ENCODE measurements at places on chromosomes 3 and 15. TPM values are rescaled to one million over a fixed set of nuclear protein-coding genes. Genes with fewer than 3 reads are reported as not detected.

DNA sequence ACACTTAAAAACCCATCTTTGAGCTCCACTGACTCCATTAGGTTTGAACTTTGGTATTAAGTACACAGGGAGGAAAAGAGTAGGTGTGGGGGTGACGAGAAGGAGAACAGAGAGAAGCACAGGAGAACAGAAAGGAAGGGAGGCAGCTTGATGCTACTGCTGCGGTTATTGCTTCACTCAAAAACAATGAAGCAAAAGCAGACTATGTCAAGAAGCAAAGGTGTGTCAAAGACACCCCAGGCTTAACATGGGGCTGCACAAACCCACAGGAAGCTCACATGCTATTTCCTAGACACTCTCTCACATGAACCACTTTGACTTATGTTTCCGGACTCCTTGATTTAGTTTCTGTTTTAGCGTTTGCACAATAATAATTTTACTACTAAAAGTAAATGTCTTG is 961.0 kb upstream of the CFAP20DC start:
- DNase-seq = no peak

DNA sequence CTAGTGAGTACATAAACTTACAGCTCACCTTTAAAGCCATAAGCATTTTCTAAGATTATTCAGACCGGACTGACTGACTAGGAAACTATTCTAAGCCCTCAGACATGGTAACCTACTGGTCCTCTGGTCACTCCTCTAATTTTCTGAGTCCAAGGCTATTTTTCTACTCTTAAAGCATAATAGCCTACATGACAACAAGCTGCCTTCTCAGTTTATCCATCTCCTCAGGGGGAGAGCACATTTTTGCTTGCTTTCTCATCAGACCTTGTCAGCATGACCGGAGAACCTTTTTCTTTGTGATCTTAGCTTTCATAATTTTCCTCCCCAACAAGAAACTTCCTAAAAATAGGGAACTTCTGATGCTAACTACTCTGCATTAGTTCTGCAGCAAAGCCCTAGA is 38.4 kb downstream of the UBP1 start:
- DNase-seq = no peak

DNA sequence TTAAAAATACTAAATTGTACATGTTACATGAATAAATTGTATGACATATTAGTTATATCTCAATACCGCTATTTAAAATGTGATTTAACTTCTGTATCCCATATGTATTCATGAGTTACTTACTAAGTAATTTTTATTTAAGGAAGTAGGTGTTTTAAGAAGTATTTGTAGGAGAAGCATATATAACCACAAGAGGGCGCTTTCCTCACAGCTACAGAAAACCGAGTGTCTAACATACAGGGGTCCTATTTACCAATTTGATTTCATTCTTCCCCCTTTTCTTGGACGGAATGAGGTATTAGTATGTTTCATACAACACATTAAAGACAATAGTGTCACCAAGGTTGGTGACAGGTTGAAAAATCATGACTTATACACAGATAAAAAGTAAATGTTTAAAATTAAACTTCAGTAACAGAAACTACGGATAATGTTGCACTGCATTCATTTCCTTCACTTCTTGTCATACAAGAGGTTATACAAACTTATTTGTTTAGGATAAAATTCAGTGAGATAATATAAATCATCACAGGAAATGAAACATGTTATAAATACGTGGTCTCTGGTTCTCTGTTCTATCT is 253.6 kb downstream of the MAGI1 start:
- DNase-seq = no peak

GRCh38 chr15:89654847-89655805 is at the start of gene KIF7:
Gene KIF7 (minus strand): TSS chr15:89655467. CDS start chr15:89652930, 2,537 bp downstream.
- no peak for DNase-seq

GRCh38 chr3:152405915-152406802 is 137.4 kb downstream of the MBNL1 start:
- DNase-seq = no peak

DNA sequence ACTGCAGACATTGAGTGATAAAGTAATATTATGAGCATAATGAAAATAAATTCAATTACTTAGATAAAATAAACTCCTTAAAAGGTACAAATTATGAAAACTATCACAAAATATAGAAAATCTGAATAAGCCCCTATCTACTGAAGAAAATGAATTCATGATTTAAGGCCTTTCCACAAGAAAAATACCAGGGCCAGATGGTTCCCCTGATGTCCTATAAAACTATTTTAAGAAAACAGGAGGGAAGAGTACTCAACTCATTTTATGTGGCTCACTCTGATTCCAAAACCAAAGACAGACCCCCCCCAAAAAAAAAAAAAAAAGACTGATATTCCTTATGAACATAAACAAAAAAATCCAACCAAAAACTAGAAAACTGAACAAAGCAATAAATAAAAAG is 59.9 kb downstream of the ADAM10 start:
- DNase-seq = no peak

- DNase-seq = no peak
Observed at GRCh38 chr3:123044981-123045763, 17.6 kb upstream of the SEMA5B start.

DNA sequence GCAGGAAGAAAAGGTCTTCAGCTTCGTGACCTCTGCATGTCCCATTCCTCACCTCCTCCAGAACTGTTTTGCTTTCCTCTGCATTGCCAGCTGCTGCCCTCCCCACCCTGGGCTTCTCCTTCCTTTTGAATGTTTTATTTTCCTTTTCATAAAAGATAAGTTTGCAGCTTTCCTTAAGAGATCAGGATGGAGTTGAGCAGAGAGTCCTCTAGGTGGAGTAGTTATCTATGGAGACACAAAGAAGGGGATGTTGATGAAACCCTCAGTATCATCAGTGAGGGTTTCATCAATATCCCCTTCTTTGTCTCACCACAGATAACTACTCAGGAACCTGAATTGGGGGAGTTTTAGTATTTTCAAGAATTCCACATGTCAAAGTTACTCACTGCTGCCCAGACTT is 19.0 kb upstream of the SLC25A36 start:
- DNase-seq = no peak

GRCh38 chr15:83199288-83199687 is 8.3 kb downstream of the HDGFL3 start:
- DNase-seq = no peak

GRCh38 chr15:71375934-71376333 is 260.7 kb downstream of the THSD4 start:
- DNase-seq = no peak

GRCh38 chr15:57146506-57147201 is 228.2 kb downstream of the TCF12 start:
- DNase-seq = no peak

GRCh38 chr15:88049506-88049905 is 207.0 kb downstream of the NTRK3 start:
- DNase-seq = no peak

DNA sequence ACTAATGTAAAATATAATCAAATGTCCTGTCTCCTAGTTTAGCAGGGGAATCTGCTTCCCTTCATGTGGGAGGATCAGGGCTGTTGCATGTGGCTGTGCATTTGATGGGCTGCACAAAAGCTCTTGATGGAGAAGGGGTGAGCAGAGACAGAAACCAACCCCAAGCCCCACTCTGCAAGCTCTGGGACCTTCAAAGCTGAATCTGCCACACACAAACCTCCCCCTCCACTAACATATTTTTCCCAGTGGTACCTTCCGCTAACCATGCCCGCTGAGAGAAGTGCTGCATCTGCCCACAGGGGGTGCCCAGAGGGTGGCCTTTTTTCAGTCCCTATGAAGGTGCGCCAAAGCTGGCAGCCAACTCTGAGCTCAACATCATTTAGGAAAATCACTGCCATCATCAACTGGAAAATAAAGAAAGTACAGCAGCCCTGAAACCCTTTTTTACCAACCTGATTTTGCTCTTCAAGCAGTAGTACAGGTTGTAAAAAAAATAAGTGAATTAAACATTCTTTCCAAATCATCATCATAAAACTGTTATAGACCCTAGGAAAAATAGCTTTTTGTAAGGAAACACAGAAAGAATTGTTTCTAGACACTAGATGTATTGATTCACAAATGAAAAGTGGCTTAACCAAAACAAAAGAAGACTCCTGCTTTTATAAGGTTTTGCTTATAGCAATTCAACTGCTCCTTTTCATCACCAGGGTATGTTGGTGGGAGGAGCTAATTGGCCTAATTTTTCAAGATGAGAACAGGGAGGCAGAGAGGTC is 97.0 kb downstream of the HHLA2 start:
- no peak for DNase-seq

- no peak for DNase-seq
Observed at GRCh38 chr3:123611082-123611481, 26.2 kb upstream of the HACD2 start.

- no peak for DNase-seq
Observed at GRCh38 chr3:169618894-169619792, 44.4 kb downstream of the MECOM start.

DNA sequence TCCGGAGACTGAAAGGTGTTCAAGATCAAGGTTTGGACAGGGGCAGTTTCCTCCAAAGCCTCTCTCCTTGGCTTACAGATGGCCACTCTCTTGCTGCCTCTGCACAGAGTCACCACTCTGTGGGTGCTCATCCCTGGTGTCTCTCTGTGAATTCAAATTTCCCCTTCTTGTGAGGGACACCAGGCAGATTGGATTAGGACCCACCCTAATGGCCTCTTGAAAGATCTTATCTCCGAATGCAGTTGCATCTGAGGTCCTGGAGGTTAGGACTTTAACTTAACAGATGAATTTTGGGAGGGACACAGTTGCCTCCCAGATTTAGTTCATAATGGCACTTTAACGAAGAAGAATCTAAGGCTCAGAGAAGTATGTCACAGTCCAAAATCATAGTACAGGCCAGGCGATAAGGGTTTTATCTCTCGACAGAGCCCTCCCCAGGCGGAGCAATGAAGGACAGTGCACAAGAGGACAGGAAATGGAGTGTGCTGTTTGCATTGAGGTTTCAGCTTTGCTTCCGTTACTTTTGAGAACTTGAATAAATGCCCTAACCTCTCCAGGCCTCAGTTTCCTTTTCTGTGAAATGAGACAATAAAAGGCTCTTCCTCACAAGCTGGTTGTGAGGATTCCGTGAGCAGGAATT is 38.9 kb upstream of the KIF23 start:
- DNase-seq = peak; percentile 3

DNA sequence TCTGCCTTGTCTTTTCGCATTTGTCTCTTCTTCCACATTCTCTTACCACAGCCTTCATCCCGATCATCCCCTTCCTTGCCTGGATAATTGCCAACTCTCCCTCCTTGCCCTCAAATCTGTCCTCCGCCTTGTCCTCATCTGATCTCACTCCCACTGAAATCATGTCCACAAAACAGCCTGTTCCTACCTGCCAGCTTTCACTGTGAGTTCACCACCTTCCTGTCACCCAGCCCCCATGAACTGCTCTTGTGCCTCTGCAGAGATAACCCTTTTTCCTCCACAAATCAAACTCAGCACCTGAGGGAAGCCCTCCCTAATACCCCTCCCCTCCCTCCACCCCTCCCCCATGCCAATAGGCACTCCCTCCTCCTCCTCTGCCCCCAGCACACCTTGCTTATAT is 4.8 kb upstream of the ADCY5 start:
- DNase-seq = no peak

- no peak for DNase-seq
Observed at GRCh38 chr3:119795849-119796248, 13.9 kb downstream of the NR1I2 start.

- DNase-seq = peak; percentile 73
Observed at GRCh38 chr15:85504749-85505676, 124.6 kb downstream of the AKAP13 start.

DNA sequence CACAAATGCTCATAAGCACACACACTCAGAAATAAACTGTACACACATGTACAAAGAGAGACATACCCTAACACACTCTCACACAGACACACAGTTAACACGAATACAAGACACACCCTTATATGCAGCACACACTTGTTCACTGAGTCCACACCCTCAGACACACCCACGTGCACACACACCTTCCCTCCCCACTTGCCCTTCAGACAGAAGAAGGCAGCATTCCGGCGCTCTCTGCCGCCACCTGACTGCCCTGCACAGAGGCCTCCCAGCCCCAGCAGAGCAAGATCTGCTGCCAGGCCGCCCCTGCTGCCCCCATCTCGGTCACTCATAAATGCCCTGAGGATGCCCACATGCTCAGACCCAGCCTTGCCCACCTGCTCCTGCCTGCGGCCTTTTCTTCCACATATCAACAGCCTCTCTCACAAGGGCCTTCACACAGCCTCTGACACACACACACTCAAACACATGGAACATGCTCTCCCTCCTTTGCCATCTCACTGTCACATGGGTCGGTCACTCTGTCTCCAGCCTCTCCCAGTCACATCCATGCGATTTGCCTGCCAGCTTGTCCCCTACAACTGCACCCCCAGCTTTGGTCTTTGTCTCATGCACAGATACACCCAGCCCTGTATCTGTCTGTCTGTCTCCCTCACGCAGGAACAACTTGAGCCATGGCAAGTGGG is 71.1 kb downstream of the EPHB3 start:
- DNase-seq = no peak

DNA sequence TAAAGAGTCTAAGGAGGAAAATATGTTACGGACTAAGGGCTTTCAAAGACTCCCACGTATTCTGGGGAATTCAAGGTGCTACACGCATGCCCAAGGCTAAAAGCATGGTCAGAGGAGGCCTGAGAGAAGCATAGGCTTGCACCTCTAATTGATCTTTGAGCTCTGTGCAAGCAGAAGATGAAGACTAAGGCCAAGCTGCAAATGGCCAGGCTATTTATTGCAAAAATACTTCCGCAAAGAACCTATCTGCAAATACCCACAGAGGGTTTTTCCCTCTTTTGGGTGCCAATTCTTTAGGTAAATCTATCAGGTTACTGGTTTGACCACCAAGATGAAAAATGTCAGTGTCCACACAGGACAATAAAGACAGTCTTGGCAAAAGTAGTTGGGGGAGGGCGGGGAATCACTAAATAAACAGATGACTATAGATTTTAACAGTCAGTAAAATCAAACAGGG is 119.5 kb downstream of the STAG1 start:
- DNase-seq = no peak

DNA sequence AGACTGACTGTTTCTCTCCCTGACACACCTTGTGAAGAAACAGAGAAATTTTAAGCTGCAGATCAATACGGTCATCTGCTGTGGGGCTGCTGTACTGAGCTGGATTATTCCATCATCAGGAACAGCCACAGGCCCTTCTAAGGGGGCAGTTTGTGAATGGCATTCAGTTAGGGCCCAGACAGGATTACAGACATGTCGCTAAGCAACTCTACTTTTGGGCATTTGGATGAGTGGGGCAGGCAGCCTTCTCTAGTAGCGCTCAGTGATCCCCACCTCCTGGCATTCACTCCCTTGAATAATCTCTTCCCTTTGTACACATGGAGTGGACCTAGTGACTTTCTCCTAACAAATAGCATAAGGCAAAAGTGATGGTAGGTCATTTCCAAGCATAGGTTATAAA is 144.4 kb upstream of the RARB start:
- DNase-seq = no peak

- no peak for DNase-seq
Observed at GRCh38 chr3:111998636-111999483, at the start of gene TAGLN3. Gene TAGLN3 (plus strand): TSS chr3:111998922. CDS start chr3:111999423, 501 bp downstream.

ALS2CL gene
- total RNA-seq = 175 TPM

LRRIQ4 gene
- not detected for total RNA-seq

EDC3 gene
- 18.2 TPM for total RNA-seq

P2RY1 gene
- 14.0 TPM for total RNA-seq

GPR62 gene
- total RNA-seq = not detected

ITIH3 gene
- total RNA-seq = 0.39 TPM

ANKRD34C gene
- total RNA-seq = not detected

ITPKA gene
- total RNA-seq = 3.7 TPM

COL8A1 gene
- total RNA-seq = 5.0 TPM

HIGD1A gene
- total RNA-seq = 123 TPM
